ENCODE measurements at places on chromosomes 3 and 15.

- no peak for DNase-seq
These were observed 29.9 kb downstream of the SLC28A1 start for GRCh38 chr15:84914351-84914750.

GRCh38 chr15:74631935-74632560 is 16.4 kb downstream of the CLK3 start:
- DNase-seq, result no peak

DNA sequence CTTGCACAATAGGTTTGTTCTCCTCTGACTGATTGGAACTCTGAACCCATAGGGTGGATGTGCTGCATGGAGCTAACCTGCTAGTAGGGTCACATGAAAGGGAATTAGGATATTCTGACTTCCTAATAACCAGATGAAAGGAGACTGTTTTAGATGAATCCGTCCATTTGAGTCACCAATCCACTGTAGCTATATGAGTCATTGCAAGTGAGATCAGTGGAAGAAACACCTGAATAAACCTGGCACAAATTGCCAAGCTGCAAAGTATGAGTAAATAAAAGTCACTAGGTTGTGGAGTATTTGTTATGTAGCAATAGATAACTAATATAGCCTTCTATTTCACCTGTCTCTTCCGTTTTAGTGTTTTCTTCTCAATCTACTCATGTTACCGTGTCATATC is 584.4 kb downstream of the PDCD6IP start:
- DNase-seq, result no peak

GRCh38 chr15:86063356-86064095 is 16.1 kb upstream of the AGBL1 start:
- no peak for DNase-seq

DNA sequence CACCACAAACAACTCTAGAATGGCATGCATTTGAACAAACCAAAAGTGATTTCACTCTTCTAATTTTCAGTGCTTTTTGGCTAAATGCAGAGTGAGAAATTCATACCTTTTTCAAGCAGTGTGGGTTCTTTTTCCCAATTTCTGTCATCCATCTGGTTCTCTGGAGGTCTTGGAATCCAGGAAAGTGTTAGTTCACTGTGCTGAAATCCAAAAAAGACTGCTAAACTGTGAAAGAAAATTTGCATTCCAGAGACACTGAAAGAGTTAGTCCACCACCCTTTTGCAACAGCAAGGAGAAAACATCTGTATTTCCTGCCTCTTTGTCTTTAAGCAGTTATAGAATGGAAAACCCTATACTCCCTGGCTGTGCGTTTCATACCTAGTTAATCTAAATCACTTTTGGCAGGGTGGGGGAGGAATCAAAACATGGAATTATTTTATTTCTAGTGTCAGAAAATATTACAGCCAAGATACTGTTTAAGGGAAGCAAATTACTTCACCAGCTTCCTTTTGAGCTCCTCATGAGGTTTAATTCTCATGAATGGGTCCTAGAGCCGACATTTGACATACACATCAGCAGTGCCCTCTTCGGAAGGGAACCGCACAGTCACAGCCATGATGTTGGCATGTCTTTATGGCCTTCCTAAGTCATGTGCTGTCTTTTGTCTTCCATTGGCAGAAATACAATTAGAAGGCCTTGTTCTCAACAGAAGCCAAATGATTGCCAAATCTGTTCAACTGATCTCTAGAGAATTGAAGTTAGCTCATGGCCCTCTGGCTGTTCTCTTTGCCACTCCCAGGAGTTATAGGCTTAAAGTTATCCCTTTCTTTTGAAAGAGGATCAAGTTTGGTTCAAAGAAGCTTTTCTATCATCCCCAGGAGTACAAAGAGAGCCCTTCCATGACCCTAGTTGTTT is 317.7 kb upstream of the TPRG1 start:
- DNase-seq, result no peak

- DNase-seq, result no peak
These were observed 692.7 kb upstream of the SGO1 start for GRCh38 chr3:20878691-20879090.

DNA sequence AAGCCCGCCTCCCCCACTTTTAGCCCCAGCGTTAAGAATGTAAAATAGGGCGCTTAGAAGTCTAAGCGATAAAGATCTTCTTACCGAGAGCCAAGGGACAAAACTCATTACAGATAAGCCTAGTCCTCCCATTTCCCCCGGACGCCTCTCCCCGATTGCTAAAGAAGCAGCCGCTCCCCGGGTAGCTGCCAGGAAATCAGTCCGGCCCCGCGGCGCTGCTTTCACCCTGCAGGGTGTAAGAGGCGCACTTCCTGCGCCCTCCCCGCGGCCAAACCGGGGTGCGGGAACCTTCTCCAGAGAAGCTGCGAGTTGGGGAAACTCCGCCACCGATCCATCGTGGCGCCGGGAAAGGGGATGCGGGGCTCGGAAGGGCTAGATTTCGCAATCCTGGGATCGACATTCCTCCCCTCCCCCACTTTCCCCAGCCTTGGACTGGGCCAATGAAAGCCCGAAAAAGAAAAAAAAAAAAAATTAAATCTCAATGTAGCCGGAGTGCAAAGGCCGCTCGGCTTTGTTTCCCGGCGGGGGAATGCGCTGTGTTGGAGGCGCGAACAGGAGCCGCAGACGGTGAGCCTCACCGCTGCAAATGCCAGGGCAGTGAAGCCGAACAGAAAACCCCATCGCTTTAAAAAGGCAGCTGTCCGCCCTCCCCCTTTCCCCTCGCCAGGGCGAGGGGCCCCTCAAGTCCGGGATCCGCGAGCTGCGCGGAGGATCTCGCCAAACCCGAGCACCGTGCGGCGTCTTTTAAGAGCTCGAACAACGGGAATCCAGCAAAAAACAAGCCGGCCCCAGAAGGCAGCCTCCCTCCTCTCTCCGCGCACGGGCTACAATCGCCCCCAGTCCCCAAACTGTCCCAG is 626 bp upstream of the PTPRG start:
- DNase-seq, result peak; percentile 81

DNA sequence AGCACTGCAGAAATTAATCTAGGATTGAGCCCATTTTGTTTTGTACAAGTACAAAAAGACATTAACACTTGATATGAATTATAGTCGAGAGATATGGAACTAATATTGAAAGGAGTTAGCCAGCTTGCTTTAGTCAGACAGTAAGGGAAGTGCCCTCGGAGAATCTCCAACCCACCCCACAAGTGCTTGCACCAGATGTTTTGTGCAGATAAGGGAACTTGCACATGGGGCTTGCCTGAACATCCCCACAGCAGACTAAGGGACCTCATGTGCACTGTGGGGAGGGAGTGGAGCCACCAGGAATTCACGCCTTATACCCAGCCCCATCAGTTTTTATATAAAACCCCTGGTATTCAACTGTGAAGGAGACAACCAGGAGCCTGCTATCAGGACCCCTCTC is 122.3 kb downstream of the EFHB start:
- no peak for DNase-seq

GRCh38 chr3:111735243-111735758 is 123.8 kb upstream of the PHLDB2 start:
- no peak for DNase-seq

DNA sequence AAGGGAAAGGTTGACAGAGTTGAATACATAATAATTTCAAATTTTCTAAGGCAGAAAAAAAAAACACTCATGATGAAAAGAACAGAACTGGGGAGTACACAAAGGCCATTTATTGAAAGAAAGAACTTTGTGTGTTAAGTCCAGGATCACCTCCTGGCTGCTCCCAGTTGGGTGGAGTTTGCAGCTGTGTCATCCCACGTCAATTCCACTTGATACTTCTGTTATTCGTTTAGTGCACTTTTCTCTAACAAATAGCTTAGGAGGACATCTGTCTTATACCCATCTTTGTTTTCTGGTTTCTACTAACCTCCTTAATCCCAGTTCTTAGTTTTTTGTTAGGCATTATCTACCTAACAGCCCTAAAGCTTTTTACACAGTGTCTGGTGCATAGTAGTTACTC is 44.7 kb downstream of the SGO1 start:
- no peak for DNase-seq

- no peak for DNase-seq
These were observed 1.2 kb downstream of the TLNRD1 start for GRCh38 chr15:81002009-81002330.

DNA sequence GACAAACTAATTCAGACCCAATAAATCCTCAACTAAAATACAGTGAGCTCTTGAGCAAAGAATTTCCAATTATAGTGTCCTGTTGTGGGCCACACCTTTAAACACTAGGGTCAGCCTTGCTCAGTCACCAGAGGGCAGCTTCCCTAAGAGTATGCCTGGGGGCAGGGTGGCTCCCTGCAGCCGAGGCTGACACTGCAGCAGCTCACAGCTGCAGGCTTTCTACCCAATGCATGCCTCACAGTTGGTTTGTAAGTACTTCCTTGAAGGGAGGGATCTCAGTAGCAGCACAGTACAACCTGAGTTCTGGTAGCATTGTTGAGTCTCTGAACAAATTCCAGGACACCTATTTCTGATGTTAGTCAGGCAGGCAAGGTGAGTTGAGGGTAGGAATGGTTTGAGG is 335.6 kb downstream of the TUSC7 start:
- DNase-seq, result peak; percentile 46

DNA sequence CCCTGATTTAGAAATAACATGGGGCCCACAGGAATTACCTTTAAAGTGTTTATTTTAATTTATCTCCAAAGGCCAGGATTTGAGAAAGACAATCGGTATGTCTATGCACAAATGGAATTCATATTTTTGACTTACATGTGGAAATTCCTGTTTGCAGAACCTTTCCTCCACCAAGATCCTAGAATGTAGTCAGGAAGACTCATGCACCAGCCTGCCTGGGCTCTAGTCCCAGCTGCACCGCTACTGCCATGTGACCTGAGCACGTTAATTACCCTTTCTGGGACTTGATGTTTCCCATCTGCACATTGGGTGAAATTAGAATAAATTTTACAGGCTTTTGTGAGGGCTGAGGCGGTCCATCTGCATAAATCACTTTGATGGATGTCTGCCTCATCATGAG is 194.2 kb downstream of the ATP10A start:
- DNase-seq, result no peak

- peak; percentile 77 for DNase-seq
These were observed 31.6 kb downstream of the ZDHHC19 start for GRCh38 chr3:196179380-196180308.

DNA sequence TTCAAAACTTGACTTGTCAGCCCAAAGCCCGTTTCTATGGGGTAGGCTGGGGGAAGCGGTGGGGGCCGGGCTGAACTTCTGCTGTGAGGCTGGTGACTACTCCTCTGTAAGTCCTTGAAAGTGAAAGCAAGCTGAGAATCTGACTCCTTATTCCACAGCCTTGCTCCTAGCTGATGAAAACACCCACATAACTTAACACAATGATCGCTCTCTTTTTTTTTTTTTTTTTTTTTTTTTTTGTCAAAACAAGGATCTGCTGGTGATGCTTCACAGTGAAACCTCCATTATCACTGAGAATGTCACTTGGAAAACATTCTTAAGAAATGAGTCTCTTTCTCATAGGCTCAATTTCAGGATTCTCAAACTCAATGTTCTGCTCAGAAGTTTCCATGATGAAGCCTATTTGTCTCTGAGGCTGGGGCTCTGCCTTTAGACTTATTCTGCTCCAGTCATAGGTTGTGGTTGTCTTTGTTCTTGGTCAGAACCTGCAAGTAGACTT is 31.4 kb upstream of the TKT start:
- DNase-seq, result peak; percentile 76

DNA sequence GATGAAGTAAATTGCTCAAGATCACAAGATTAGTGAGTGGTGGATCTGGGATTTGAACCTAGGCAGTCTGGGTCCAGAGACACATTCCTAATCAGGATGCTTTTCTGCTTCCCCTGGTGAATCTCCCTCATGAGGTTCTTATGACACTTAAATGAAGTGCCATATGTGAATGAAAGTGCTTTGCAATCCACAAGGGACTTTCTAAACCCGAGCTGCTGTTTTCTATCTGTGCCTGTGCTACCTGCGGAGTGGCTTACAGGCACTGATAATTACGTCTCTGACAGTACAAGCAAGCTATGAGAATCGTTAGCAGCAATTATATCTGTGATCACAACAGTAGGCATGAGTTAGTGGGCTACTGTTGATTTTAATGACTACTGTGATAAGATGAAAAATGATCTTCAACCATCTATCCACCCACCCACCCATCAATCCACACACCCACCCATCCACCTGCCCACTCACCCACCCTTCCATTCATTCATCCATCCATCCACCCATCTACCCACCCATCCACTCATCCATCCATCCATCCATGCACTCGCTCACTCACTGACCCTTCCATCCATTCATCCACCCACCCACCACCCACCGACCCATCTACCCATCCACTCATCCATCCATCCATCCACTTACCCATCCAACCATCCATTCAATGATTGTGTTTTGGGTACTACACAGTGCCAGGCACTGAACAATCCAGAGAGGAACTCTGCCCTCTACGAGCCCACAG is 51.8 kb downstream of the ATP2B2 start:
- DNase-seq, result no peak

- DNase-seq, result no peak
These were observed 33.1 kb upstream of the SEMA3F start for GRCh38 chr3:50122071-50122470.

DNA sequence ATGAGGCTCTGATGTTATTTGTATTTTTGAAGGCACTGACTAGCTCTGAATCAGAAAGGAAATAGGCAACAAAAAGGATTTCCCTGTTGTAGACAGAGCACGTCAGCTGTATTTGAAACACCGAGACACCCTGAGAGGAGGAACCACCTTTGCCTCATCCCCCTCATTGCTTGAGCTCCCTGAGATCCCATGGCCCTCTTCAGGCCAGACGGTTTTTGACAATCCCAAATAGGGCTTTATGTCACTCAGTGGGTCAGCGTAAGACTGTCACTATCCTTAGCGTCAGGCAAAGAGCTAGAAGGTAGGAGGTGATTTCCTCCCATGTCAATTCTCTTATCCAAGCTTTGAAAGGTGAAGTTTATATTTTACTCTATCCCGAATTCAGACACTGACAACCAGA is 254.3 kb downstream of the ZNF621 start:
- no peak for DNase-seq

GRCh38 chr3:150913133-150913922 is 8.1 kb upstream of the MINDY4B start:
- no peak for DNase-seq

- no peak for DNase-seq
These were observed 15.1 kb upstream of the ZBTB47 start for GRCh38 chr3:42638339-42638842.

- DNase-seq, result no peak
These were observed 80.1 kb upstream of the TSC22D2 start for GRCh38 chr3:150327678-150328653.
